ENCODE measurements at places on chromosomes 6 and 20.

DNA sequence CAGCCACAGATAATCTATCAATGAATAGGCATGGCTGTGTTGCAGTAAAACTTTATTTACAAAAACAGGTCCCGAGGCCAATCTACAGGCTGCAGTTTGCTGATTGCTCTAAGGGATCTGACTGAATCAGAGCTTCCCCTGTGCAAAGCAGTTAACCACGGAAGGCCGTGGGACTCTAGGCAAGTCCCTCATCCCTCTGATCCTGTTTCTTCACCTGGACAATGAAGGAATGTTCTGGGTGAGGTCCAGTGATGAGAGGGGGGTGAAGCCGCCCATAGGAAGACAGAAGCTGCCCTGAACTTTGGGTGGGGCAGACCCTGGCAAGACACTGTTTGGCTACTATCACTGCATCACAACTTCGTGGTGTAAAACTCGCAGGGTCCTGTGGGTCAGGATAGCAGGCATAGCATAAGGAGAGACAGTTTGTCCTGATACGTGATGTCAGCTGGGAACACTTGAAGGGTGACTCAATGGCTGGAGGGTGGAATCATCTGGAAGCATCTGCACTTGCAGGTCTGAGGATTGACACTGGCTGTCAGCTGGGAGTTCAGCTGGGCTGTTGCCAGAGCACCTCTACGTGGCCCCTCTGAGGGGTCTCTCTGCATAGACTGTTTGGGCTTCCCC is 33.3 kb upstream of the TGM2 start:
- DNase-seq: no peak

DNA sequence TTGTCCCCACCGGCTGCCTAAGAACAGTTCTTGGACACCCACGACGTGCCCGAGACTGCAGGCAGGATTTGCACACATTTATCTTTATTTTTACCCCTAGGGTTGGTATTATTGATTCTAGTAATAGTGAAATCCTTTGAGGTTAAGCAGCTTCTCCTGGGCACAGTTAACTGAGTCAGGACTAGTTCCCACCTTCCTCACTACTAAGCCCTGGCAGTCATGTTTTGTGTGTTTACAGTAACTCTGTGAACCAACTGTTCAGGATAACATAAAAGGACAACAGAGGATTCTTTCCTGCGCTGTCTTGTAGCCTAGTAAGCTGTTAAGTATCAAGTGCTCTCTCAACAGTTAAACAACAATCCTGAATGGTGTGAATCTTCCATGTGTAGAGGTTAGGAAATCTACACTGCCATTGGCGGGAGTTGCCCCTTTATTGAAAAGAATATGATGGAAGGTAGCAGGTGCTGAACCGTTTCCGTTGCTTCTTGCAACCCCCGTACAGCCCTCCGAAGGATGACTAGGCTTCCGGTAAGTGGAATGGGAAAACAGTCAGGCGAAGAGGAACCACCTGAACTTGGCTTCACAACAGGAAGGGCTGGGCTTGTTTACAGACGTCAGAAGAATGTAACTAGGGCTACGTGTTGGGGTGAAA is 979 bp upstream of the SOD2 start:
- peak; percentile 74 for DNase-seq

DNA sequence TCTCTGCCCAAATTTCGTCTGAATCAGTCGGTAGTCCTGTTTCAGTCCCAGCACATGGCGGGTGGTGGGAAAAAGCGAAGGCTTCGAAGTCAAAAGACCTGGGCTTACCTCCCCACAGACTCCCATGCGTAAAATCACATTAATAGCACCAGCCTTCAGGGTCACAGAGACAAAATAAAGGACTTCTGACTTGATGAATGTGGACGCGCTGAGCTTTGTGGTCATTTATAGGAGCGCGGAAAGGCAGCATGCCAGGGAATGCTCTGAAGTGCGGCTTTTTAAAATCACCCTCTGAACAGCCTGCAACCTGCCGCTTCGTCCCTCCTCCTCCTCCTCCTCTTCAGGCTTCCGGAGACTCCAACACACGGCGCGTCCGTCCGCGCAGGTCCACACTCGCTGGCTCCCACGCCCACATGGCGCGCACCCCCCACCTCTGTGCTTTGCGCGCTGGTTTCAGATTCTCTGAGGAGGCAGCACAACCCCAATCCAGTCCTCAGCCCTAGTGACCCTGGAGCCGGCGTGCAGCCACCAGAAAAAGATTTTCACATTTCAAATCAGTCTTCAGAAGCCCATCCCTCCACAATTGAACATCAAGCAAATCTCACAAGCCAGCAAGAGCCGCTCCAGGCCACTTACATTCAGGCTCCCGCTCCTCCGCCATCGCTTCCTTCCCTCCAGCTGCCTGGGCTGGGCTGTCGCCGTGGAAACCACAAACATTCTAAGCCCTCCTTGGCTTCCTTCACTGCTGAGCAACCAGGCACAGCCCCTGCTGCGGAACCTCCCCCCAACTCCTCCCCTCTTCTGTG is at the start of gene C6orf118:
Gene C6orf118, minus strand, starts transcription at position 680 of the 806 bp plus-strand sequence. Its CDS starts 19 bp downstream, at position 661.
- no peak for DNase-seq

DNA sequence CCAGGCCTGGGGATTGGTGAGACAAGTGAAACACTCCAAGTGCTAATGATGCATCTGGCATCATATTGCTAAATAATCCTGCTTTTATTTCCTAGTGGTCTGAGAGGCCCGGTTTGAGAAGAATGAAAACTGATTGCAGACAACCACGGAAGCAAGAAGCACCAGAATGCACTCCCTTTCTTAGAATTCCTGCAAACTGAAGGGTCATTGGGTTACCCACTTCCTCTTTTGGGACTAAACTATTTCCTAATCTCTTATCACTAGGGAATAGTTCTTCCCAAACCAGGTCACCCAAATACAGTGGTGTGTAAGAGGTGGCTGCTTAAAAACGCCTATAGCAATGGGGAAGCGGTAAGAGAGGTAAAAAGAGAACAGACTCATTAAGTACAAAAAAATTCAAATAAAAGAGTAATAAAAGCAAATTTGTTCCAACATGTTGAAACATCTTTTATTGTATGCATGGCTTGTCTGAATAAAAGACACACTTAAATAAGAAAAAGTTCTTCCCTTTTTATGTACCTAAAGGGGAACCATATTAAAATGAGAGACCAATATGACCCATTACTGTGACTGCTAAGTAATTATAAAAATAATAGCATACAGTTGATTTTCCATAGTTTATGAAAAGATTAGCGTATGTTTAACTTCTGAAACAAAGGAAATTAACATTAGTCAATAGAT is 125.8 kb downstream of the MYB start:
- DNase-seq: no peak

DNA sequence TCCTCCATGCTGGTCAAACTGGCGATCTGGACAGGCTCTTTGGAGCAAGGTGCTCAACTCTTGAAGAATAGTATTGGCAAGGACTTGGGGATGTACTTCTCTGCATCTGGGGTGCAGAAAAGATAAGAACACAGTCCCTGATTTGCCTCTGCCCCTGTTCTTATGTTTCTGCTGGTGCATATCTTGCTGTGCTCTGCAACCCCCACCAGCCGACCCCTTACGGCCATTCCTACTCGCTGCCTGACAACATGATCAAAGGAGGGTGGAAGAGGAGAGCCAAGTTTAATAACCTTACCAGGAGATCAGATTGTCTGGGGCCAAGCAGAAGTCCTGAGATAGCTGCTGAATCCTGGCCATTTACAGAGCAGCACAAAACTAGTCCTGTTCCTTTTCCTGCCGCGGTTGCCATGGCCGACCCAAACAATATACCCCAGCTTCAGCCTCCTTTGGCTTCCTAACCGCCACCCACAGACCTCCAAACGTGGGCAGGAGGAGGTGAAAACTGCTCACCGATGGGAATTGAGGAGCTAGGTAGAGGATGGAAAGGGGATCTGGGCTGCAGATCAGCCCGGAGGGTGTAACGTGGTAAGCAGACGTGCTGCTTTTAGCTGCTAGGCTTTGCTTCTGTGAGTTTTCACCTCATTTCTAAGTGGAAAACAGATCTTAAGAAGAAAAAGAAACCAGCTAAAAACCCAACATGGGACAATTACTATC is 60.9 kb downstream of the ATXN1 start:
- no peak for DNase-seq

DNA sequence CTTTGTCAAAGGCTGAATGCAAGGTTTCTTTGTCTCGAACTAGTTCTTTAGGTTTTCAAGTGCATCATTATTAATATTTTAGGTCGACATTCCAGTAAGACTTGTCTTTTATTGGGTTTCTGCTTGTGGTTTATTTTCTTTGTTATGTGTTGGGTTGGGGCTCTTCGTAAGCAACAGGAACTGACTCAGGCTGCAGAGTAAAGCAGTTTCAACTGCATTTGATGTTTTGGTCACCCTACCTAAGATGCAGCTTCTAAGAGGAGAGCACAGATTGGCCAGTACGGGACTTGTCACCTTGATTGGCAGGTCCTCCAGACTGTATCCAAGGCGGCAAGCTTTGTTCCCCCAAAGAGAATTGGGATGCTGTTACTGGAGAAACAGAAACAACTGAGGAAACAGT is 149.5 kb upstream of the SULF2 start:
- no peak for DNase-seq

DNA sequence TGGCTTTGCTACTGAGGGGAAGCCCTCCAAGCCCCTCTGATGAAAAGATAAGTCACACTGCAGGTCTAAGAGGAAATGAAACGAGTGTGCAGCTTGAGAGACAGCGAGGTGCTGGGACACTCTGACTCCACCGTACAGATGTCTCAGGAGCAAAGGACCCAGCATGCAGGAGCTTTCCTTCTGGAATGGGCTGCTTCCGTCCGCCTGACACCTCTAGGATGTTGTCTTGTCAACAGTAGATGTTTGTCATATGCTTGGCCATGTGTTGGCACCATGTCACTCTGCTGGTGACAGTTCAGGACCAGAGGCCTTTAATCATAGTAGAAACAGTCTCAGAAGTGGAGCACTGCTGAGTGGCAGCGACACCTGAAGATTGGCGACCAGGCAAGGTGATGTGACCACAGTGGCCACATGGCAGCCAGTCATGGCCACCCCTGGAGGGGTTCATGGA is 46.7 kb downstream of the SLC24A3 start:
- no peak for DNase-seq

GRCh38 chr6:111276736-111277135 is 189.4 kb downstream of the SLC16A10 start:
- no peak for DNase-seq

DNA sequence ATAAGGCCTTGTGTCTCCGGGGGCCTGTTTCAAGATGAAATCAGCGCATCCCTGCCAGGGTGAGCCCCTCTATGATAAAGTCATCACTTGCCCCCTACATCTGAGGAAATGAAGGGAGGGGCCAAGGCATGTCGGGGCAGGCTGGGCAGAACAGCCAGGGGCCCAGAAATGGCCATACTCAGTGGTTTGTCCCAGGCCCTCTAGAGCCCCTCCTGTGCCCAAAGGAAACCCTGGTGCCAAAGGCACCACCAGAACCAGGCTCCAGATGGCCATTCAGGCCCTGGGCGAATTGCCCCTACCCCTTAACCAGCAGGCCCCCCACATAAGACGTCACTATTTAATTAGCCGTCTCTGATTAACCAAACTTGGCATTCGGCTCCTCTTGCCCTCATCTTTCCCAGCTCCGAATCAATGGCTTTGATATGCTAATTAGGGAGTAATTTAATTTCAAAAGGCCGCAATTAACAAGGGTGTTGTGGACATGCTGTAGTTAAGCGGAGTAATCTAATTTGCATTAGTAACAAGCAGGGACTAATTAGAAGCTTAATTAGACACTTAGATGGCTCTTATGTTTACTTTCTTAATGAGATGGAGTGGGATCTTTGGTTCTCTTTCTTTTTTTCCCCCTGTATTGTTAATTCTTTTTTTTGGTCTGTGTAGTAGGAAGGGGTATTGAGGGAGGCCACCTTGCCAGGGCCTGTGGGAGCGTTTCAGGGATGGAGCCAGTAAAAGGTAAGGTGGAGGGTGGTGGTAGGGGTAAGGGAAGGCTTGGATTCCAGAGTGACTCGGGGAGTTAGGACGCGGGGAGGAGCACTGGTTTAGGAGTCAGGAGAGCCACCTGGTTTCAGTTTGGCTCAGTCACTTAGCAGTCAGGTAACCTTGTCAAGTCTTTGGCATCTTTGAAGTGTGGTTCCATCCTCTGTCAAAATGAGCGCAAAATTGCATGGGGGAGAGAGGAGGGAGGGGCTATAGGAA is 9.4 kb downstream of the FOXP4 start:
- DNase-seq: no peak

DNA sequence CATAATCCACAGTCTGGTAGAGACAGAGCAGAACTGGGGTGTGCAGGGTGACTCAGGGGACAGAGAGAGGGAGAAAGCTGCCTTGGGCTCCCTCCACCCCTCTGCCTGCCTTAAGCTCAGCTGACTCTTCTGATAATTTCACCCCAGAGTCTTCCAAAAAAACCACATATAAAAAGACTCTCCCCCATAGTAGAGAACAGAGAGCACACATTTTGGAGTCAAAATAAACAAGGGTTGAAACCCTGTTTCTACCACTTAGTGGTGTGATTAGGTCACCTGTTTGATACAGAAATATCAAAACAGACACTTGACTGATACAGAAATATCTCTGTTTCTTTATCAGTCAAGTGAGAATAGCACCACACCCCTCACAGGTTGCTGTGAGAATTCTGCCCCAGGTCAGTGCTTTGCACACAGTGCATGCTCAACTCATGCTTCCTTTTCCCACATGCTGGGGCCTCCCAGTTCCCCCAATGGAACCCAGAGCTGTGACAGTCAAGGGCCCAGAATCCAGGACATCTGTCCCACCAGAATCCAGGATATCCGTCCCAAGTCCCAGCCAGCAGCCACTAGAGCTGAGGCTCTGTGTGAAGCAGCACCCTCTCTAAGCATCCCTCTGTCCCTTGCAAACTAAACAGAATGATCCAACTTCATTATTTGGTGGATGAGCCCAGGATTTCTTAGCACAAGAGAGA is 1.2 kb downstream of the TREML2 start:
- DNase-seq: peak; percentile 35

DNA sequence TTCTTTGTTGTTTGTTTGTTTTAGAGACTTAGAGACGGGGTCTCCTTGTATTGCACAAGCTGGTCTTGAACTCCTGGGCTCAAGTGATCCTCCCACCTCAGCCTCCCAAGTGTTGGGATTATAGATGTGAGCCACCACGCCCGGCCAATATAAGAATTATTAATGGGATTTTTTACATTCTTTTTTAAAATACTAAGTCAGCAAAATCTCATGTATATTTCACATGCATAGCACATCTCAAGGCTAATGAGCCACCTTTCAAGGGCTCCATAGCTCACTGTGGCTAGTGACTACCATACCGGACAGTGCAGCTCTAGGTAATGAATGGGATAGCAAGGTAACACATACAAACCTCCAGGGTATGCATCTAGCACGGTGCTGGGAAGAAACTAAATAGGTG is 361.4 kb downstream of the SAMD5 start:
- DNase-seq: no peak

DNA sequence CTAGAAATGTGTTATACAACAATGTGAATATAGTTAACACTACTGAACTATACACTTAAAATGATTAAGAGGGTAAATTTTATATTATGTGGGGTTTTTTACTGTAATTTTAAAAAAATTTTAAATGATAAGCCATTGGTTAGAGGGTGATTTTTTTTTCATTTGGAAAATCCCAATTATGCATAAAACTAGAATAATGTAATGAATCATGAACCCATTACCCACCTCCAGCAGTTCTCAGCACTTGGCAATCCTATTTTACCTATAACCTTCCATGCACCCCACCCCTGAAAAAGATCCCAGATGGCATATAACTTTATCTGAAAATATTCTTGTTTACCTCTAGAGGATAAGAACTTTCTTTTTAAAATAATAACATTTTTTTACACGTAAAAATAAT is 13.7 kb downstream of the KIF3B start:
- no peak for DNase-seq
